ENCODE measurements at places on chromosomes 5 and 9.

DNA sequence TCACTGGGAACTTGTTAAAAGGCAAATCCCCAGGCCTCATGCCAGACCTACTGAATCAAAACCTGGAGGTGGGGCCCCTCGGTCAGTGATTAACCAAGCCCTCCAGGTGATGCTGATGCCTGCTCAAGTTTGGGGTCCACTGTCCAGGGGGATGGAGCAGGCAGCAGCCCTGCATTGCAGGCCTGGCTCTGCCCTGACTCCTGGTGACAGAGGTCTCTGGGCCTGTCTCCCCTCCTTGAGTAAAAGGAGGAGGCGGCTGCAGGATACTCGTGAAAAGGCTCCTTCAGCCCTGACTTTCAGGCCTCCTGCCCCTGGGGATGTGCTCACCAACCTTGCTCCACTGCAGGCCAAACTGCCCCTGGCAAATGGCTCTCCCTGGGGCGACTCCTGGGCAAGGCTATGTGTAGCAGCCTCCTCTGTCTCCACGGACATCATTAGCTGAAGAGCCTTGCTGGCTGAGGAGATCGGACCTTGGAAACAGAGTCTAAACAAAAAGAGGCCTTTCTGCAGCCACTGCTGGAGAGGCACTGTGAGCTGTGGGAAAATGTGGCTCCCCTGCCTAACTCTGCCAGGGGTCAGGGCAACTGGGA, 134.8 kb upstream of the ALDH1B1 start:
- no peak for DNase-seq

DNA sequence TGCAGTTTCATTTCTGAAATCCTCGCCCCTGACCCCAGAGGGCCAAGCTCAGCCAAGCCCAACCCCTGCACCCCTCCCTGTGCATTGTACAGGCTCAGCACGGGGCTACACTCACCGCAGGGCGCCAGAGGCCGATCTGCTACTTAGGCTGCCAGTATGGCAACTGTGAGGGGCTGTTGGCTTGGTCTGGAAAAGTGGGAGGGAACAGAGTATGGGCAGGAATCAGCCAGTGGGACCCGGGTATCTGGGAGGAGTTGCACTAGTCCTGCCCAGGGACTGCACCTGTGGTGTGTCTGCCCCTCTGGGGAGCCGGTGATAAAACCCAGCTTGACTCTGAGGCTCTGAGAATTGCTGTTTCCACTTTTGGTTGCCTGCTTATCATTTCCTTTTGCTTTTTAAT, 167.4 kb upstream of the KIF2A start:
- DNase-seq: no peak

- DNase-seq: no peak
Observed at GRCh38 chr9:93674580-93675335, 98.4 kb downstream of the PHF2 start.

DNA sequence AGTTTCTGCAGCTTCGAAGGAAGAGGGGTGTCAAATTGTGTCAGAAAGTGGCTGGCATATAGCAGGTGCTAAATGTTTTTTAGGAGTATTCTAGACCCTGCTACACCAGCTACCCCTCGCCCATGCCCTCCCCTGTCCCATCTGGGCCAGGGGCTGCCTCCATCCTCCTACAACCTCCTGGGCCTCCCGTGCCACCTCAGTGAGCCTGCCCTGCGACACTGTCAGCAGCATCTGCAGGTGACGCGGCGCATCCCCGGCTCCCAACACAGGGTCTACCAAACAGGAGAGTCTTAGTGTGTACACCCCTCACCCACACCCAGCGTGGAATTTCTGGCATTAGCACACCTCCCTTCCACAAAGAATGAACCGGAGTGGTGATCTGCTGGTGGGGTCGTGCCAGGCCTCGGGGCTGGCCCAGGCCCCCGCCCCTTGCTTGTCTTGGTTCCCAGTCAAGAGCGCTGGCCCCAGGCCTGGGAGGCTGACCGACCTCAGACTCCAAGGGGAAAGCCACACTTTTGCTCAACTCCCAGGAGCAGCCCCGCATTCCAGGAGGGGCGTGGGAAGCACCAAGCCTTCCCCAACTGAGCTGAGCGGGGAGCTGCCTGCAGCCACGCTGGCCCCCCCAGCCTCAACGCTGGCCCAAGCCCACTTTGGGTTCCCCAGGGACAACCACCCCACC, 55.2 kb downstream of the NEURL1B start:
- DNase-seq: peak; percentile 16

DNA sequence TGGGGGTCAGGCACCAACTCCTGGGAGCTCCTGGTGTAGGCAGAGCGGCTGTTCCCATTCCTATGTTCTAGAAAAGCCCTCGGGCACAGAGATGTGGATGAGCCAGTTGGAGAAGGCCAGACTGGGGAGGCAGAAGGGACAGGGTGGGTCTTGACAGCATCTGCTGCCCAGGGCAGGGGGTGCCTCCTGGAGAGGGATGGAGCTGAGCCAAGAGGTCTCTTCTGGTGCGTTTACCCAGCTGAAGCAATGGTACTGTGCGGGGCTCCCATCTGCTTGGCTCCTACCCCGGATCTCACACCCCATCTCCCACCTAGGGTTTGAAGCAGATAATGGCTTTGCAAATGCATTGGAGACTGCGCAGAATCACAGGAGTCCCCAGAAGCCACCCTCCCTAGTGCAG, 41.3 kb downstream of the SHB start:
- DNase-seq: no peak

DNA sequence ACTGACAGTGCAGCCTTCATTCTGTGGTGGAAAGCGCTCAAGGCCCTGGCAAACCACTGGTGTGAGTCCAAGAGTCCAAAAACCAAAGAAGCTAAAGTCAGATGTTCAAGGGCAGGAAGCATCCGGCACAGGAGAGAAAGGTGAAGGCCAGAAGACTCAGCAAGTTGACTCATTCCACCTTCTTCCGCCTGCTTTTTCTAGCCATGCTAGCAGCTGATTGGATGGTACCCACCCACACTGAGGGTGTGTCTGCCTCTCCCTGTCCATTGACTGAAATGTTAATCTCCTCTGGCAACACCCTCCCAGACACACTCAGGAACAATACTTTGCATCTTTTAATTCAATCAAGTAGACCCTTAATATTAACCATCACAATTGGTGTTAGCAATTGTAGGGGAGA, 296.1 kb downstream of the NDUFS4 start:
- no peak for DNase-seq

- no peak for DNase-seq
Observed at GRCh38 chr5:159781626-159782157, 134.6 kb upstream of the ADRA1B start.

- no peak for DNase-seq
Observed at GRCh38 chr9:90965226-90966030, 163.8 kb downstream of the SYK start.

GRCh38 chr5:44619875-44620610, 188.7 kb upstream of the MRPS30 start:
- DNase-seq: no peak

GRCh38 chr5:93584596-93585040, 1.6 kb downstream of the NR2F1 start:
- no peak for DNase-seq

DNA sequence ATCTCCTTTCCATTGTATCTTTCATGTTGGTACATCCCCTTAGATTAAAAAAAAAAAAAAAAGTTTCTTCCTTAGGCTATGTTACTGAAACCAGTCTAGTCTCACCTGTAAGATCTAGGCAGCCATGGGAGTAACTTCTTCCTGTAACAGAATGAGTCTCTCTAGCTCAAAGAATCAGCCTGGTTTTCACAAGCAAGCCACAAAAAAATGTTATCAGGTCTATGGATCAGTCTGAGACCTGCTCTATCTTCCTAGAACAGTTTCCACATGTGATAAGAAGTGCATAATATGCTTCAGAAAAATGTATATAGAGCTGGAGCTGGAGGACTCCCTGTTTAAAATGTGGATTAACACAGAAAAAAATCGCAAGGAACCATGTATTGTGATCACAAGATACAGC, 53.8 kb downstream of the ARRDC3 start:
- no peak for DNase-seq

- no peak for DNase-seq
Observed at GRCh38 chr5:117701062-117701461, 1126.4 kb upstream of the SEMA6A start.

- DNase-seq: peak; percentile 76
Observed at GRCh38 chr5:157476702-157477408, 16.8 kb downstream of the NIPAL4 start.

- no peak for DNase-seq
Observed at GRCh38 chr9:124628741-124629140, 121.5 kb upstream of the NR5A1 start.

DNA sequence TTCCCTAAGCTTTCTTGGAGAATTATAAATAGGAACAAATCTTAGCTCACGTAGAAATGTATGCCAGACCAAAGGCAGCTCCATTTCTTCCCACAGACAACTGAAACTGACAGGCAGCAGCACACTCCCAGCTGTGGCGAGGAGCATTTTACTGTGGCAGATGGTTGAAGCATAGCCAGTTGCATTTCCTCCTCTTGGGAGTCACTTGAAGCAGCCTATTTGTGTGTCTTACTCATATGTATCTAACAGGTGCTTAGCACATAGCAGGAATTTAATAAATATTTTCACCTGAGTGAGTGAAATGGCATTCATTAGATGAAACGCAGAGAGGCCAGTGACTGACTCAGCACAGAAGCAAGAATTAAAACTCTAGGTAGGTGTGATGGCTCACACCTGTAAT, 12.3 kb upstream of the MTMR12 start:
- DNase-seq: peak; percentile 96

- no peak for DNase-seq
Observed at GRCh38 chr5:68041293-68041692, 174.3 kb upstream of the PIK3R1 start.

- DNase-seq: no peak
Observed at GRCh38 chr5:3384531-3384930, 211.1 kb upstream of the IRX1 start.

- DNase-seq: no peak
Observed at GRCh38 chr5:101677961-101678360, 618.1 kb downstream of the SLCO4C1 start.

DNA sequence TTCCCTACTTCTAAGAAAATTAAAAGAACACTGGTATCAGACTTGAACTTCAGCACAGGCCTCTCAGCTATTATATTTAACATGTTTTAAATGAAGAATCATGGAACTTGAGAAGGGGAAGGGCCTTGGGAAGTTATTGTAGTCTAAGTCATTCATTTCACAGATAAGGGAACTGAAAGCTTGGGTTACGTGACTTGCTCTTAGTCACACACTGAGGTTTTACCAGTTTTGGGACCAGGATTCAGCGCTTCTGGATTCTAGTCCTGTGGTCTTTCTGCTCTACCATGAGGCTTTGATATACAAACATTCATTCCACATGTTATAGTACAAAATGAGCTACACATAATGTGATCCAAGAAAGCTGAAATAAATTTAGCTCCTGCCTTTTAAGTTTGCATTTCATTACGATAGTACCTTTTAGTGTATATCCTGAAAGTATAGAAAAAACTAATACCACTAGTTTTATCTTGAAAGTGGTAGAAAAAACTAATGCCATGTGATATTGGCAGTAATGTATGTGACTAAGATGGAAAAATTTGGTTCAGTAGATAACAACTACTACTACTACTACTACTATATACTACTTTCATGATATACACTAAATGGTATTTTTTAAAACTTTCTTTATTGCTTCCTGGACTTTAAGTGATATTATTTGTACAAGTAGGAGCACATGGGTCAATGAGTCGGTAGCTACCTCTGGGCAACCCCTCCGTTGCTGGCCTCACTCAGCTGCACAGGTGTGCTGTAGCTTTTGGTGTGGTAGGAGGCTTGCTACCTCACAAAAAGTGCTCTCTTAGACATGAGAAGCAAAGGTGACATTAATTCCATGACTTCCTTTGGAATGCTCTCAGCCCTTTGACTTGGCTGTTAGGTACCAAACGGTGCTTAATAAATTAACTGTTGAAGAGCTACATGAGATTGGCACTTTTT, 40.7 kb downstream of the F2RL2 start:
- no peak for DNase-seq

DNA sequence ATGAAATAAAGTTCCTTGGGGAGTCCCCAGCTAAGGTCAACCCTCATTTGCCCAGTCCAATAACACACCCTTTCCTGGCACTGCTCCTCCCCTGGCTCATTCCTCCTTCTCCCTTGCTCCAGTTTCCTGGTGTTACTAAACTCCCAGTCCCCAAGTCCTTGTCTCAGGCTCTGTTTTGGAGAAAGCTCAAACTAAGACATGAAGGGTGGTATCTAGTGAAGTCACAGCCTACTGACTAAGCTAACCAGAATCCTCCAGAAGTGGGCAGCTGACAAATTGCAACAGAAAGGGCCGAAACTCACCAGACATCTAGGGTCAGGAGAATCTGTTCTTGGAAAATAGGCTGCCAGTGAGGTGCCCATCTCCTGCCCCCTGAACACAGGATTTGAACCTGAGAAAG, 118.7 kb upstream of the NEK6 start:
- DNase-seq: peak; percentile 38

- DNase-seq: no peak
Observed at GRCh38 chr5:87007737-87008136, 259.9 kb upstream of the RASA1 start.

DNA sequence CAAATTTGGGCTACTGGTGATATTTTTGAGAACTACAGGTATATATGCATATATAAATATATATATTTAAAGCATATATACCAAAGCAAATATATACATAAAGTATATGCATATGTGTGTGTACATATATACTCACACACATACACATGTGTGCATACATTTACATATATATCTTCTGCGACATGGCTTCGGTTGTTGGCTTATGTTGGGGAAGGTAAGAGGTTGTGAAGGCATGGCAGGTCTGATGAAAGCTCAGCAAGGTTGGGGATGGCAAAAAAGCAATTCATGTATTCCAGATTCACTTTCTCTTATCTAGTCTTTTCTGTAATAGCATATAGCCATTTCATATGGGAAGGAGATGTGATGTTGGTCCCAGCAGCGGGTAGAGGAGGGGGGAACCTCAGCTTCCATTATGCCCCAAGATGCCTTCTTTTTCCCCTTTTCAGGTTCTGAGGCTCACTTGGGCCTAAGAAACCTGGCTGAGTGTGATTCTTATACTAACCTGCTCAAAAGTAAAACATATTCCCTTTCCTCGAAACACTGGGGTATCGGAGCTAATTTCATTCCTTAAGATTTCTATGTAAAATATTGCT, 201.7 kb downstream of the MEF2C start:
- DNase-seq: no peak

DNA sequence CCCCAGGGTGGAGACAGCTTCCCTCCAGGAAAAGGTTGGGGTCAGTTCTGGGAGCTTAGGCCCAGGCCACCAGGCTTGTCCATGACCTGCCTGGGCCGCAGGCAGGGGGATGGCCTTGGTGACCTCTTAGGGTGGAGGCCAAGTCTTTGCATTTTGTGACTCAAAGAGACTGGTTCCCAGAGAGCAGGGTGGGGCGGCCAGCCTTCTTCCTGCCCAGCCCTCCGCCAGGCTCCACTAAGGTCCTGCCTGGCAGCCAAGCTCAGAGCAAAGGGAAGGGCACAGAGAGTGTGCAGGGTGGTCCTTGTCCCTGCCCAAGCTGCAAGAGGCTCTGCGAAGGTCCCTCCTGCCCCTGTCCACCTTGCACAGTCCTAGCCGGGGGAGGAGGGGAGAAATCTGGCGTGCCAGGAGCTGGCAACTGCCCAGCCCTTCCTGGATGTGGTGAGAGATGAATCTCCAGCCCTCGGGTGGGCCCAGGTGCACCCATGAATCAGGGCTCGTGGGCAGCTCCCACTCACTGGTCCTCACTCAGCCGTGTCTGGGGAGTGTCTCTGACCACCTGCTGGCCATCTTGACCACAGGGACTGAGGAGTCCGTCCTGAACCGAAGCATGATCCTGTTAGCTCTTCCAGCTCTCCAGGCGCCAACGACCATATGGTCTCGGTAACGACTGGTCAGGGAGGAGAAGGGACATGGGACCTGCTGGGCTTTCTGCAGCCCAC, 2.3 kb upstream of the PTGDS start:
- peak; percentile 76 for DNase-seq

GRCh38 chr5:94705427-94705826, 87.0 kb downstream of the SLF1 start:
- DNase-seq: no peak

Measured in myocyte (in vitro differentiated cells).